ENCODE measurements at places on chromosomes 3 and 15. TPM values are rescaled to one million over a fixed set of nuclear protein-coding genes. Genes with fewer than 3 reads are reported as not detected.
A peak's percentile ranks its signal among the peaks of the same experiment; 100 is the strongest.

DNA sequence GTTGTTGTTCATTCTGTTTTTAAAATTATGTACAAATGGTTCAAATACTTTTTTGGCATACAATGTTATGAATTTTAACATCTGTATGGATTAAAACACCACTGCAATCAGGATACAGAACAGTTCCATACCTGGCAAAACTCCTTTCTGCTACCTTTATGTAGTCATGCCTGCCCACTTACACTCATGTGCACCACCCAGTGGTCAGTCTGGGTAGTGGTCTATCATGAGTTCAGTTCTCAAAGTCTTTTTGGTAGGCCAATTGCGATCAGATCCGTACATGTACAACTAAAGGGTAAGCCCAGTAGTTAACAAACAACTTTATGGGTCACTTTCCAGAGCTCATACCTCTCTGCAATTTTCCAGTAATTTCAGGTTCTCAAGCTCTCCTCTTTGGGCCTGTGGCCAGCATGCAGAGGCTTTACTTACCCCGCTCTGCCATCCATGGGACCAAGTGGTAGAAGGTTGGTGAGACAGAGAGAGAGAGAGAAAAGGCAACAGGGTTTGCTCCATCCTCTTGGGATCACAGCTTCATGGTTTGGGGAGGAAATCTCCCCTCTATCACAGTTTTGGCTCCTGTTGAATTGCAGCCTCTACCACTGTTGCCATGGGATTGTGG is 63.9 kb upstream of the FAM98B start:
- DNase-seq: peak; percentile 58

GRCh38 chr3:190286014-190286413 is 36.2 kb downstream of the CLDN1 start:
- no peak for DNase-seq

DNA sequence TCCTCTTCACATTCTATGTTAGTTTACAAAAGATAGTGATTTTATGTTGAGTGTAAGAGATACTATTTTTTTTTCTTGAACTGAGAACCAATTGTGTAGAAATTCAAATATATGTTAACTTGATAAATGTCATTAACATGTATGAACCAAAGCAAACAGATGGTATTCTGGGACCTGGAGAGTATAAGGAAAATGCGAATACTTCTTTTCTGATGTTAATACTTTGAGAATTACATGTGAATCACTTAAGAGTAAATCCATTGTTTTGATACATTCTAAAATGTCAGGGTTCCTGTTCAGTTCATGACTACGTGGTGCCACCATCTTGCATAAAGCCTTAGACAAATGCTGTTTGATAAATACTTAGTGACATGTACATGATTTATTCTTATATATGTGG is 541.3 kb downstream of the FGF12 start:
- no peak for DNase-seq

DNA sequence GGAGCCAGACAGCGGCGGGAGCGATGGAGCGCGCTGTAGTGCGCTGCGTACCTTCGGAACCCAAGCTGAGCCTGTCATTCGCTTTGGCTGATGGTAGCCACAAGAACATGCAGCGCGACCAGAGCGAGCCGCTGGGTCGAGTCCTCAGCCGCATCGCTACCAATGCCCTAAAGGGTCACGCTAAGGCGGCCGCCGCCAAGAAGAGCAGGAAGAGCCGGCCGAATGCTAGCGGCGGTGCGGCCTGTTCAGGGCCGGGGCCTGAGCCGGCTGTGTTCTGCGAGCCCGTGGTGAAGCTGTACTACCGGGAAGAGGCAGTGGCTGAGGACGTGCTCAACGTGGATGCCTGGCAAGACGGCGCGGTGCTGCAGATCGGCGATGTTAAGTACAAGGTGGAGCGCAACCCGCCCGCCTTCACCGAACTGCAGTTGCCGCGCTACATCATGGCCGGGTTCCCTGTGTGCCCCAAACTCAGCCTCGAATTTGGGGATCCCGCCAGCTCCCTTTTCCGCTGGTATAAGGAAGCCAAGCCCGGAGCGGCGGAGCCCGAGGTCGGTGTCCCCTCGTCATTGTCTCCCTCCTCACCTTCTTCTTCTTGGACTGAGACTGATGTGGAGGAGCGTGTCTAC is 498 bp downstream of the PDE12 start:
- DNase-seq: no peak

DNA sequence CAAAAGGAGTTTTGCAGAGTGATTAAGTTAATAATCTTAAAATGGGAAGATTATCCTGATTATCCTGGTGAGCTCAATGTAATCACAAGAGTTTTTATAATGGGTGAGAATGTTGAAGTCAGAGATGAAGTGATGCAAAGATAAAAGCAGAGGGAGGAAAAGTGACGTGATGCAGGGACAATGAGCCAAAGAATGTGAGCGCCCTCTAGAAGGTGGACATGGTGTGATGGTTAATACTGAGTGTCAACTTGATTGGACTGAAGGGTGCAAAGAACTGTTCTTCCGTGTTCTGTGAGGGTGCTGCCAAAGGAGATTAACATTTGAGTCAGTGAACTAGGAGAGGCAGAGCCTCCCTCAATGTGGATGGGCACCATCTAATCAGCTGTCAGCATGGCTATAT is 569.6 kb upstream of the AGTR1 start:
- no peak for DNase-seq

DNA sequence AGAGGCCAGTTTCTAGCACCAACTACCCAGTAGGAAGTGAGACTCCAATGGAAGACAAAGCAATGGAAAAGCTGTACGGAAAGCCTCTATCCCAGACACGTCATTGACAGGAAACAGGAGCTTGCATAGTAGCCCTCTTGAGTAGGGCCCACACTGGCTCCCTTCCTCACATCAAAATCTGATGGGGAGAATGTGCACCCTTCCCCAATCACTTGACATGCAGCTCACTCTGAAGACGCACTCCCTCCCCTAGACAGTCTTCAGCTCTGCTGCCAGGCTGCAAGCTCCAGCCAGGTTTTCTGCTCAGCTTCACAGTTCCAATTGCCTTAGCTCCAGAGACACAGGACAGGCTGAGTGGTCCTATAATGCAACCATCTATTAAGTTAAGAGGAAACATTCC is 567.8 kb downstream of the EPHB1 start:
- DNase-seq: no peak

DNA sequence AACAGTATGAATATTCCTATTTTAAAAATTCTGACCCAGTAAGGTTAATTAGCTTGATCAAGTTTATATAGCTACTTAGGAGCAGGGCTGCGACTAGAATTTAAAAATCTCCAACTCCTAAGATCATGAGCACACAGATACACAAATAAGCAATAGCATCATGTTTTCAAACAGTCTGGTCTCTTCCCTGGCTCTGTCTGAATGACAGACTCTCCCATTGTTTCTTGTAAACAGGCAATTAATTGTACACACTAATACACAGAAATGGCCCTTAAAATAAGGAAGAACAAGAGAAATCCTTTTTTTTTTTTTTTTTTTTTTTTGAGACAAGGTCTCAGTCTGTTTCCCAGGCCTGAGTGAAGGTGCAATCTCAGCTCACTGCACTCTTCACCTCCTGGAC is 1064.4 kb upstream of the CFAP20DC start:
- no peak for DNase-seq

TMEM212 gene
- polyA plus RNA-seq: not detected

GOLGA8T gene
- polyA plus RNA-seq: not detected

ZIC1 gene
- polyA plus RNA-seq: not detected

KPNA1 gene
- 30.6 TPM for polyA plus RNA-seq

PLSCR4 gene
- 3.9 TPM for polyA plus RNA-seq

Data from IMR-90 (cell line).